ENCODE measurements at places on chromosomes 13 and 19.

DNA sequence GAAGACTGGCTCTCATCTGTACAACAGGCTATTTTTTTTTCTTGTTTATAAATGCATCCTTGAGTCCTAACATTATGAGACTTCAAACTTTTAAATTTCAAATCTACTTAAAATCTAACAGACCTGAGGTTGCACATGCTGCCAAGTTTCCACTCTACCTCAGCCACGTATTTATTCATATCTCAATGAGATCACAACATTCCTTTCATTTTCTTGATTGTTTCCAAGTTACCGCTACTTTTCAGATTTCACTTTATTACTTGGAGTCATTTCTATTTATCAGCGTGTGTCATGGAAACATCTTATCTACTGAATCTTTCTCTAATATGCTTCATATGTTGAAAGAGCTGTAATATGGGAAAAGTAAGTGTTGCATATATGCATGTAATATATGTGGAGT lies 1257.5 kb upstream of the ATXN8OS start:
- no peak for DNase-seq

DNA sequence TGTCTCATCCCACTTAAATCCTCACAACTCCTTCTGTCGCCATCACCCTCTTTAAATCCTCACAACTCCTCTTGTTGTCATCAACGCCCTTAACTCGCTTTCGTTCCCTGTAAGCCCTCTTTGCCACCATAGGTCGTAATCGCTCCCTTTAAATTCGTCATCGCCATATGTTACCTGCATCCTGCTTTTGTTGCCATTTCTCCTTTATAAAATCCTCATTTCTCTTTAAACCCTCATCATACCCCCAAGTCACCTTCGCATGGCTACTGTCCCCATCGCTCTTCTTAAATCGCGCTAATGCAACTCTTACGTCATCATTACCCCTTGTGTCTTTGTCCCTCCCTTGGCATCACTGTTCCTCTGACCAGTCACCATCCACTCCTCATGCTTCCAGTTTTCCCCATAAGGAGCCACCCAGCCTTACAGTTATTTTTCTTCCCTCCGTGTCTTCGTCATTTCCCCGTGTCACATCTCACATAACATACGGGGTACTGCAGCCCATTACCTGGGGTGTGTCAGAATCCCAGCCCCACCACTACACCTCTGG lies 539 bp downstream of the PLD3 start:
- DNase-seq, result no peak

GRCh38 chr13:75782985-75783384 lies 146.9 kb downstream of the LMO7 start:
- DNase-seq, result no peak

- DNase-seq, result no peak
Observed at GRCh38 chr13:43573802-43574514, 212.8 kb downstream of the ENOX1 start.

DNA sequence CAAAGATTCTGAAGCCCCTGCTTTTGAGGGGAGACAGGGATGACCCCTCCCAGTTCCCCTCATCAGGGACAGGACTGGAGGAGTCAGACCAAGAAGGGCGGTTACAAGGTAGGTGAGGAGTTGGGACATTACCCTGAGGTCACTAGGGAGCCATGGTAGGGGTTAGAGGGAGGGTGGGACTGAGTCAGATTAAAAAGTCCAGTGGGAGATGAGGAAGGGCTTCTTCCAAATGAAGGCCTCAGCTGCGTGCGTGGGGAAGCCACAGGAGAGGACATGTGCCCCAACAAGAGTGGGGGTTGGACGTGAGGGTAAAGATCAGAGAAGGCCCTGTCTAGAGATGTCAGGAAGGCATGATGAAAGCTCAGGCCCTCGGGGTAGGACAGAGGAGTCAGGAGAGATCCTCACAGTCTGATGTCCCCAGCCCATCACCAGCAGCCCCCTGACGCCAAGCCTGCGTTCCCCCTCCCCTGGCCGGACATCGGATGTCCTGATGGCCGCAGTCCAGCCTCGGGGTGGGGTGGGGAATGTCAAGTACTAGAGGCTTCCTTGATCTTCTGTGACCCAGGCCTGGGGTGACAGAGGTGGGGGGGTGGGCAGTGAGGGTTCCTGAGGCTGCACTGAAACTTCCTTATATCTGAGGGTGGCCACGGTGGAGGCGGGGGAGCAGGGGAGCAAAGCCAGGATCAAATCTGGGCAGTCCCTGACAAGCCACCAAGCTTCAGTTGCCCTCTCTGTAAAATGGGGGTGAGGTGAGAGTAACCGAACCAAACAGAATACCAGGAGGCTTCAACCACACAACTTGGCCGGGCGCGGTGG lies 6.5 kb upstream of the MFSD12 start:
- no peak for DNase-seq

DNA sequence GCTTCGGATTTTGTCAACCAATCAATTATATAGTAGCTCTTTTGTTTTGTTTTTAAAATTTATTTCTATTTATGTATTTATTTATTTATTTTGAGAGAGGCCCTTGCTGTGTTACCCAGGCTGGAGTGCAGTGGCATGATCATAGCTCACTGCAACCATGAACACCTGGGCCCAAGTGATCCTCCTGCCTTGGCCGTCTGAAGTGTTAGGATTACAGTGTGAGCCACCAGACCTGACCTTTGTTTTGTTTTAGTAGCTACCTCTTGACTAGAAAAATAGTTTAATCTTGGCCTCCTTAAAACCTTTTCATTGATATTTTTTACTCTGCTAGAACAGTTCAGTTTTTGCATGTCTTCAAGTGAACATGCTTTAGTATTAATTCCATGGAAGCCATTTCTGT lies 15.1 kb downstream of the GARRE1 start:
- DNase-seq, result no peak

- DNase-seq, result no peak
Observed at GRCh38 chr13:110802260-110802659, 88.8 kb downstream of the ING1 start.

DNA sequence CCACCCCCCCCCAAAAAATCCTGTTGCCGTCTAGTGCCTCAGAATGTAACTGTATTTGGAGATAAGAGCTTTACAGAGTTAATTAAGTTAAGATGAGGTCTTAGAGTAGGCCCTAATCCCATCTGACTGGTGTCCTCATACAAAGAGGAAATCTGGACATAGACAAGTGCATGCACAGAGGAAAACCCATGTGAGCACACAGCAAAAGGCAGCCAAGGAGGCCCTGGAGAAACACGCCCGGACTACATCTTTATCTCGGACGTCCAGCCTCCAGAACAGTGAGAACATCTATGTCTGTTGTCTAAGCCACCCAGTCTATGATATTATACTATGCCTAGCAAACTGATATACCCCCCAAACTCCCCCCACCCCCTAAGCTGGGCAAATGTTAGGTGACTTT lies 193.8 kb downstream of the KATNAL1 start:
- no peak for DNase-seq

GRCh38 chr19:29672933-29673336 lies 7.7 kb downstream of the PLEKHF1 start:
- peak; percentile 83 for DNase-seq

GRCh38 chr19:20079476-20079875 lies 1.7 kb downstream of the ZNF90 start:
- DNase-seq, result no peak

DNA sequence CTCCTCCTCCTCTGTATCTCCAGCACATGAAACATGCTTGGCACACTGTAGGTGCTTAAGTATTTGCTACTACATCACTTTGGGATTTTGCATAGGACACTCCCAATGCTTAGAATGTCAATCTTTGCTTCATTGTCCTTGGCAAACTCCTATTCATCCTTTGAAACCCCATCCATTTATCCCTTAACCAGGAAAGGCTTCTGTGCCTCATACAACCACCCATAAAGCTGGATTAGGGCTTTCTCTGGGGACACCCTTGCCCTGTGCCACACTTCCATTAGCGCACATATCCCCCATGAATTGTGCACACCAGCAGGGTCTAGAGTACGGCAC lies 5.8 kb upstream of the EPS8L1 start:
- DNase-seq, result no peak

GRCh38 chr19:46193678-46194077 lies 35.9 kb upstream of the IGFL1 start:
- no peak for DNase-seq

DNA sequence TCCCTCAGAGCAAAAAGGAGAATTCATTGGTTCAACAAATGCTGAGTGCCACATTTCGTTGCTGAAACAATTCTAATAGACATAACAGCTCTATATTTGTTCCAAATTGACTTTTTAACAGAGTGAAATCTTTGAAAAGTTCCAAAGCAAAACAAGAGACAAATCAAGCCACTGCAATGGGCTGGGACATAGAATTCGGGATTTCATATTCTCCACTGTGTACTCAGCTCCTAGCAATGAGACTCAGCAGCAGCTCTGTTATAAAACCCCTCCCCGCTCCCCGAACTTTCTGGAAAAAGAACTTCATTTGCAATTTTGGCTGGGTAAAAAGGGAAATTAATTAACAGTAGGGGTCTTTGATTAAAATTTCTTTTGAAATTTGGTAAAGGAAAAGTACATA lies 11.3 kb downstream of the RFX2 start:
- DNase-seq, result no peak

- no peak for DNase-seq
Observed at GRCh38 chr19:50943074-50943828, 9.6 kb downstream of the KLK5 start.

GRCh38 chr13:98083936-98084335 lies 59.0 kb upstream of the FARP1 start:
- DNase-seq, result no peak

DNA sequence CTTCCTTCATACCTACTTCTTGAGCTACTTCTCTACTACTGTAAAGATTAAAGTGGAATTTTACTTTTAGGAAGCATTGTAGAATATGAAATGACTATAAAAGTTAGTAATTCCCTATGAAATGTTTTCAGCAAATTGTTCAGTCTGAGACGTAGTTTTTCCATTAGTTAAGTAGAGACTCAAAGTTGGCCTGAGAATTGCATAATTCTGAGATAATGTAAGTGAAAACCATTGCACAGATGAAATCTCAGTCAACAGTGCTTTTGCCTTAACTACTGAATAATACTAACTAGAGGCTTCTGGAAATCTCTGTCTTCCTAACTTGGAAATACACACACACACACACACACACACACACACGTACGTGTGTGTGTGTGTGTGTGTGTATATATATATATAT lies 125.9 kb downstream of the FGF14 start:
- DNase-seq, result no peak

- DNase-seq, result no peak
Observed at GRCh38 chr19:28429356-28429755, 783.6 kb downstream of the UQCRFS1 start.

GRCh38 chr19:20247016-20247683 lies 80.1 kb downstream of the ZNF486 start:
- DNase-seq, result peak; percentile 24

- DNase-seq, result no peak
Observed at GRCh38 chr19:20164456-20164855, 2.6 kb upstream of the ZNF486 start.

GRCh38 chr19:19347401-19348110 lies 26.9 kb downstream of the MAU2 start:
- DNase-seq, result no peak

GRCh38 chr13:27551562-27551961 lies 68.8 kb downstream of the LNX2 start:
- no peak for DNase-seq

- no peak for DNase-seq
Observed at GRCh38 chr19:45078390-45079062, 534 bp upstream of the GEMIN7 start.

DNA sequence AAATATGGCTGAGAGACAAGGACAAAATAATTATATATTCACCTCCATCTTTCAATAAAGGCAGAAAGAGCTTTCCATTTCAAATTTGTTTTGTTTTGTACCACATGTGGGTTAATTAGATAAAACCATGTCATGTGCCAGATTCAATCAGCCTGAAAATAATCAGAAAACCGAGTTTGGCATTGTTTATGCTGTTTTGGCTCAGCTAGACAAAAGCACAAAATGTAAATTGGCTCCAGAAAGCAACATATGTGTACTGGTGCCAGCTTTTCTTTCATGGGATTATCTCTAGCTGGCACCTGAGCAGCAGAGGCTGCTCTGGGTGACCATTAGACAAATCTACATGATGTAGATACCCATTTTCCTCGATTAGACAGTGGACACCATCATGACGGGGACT lies 9.2 kb upstream of the DNAJC15 start:
- DNase-seq, result no peak

DNA sequence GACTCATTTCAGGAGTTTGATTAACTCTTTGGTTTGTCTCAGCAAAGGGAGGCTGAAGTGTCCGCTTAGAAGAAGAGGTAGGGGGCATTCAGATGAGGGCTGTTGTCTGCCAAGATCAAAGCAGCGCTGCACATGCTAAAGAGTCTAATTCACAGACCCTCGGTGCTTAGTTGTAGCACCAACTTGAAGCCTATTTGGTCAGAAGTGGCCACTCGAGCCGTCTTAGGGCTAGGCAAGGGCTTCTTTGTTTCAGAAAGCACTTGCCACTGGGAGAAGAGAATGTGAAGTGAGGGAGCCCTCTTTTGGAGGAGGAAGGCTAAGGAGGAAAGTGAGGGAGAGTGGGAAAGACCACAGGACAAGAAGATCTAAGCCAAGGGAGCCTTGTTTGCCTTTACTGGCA lies 313.4 kb upstream of the TMTC4 start:
- no peak for DNase-seq

DNA sequence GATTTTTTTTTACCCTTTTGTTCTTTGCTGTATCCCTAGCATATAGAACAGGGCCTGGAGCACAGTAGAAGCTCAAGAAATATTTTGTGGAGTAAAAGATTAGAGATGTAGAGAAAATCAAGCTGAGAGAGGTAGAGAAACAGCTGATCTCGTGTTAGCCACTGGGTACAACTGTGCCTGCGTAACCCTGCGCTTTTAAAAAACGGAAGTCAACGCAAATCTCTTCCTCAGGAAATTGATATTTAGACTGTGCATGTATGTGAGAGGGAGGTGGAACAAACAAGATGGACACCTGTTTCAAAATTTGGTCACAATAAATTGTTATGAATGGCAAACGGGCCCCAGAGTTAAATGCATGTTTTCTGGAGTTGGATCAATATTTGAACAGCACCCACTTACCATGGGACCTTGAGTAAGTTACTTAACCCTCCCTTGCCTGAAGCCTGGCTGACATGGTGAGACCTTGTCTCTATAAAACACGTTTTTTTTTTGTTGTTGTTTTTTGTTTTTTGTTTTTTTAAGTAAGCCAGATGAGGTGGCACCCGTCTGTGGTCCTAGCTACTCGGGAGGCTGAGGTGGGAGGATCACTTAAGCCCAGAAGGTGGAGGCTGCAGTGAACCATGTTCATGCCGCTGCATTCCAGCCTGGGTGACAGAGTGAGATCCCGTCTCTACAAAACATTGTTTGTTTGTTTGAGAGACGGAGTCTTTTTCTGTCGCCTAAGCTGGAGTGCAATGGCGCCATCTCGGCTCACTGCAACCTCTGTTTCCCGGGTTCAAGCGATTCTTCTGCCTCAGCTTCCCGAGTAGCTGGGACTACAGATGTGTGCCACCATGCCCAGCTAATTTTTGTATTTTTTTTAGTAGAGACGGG lies 3.3 kb upstream of the EPOR start:
- DNase-seq, result no peak

DNA sequence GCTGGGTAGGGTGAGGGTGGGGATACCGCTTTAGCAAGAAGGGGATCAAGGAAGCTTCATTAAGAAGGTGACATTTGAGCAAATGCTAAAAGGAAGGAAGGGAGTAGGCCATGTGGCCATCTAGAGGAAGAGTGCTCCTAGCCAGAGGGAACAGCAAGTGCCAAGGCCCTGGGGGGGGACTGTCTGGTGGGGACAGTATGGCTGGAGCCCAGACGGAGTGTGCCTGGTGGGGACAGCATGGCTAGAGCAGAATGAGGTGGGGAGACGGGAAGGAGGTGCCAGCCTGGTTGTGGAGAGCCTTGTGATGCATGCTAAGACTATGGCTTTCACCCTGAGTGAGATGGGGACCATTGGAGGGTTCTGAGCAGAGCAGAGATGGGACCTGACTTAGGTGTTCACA lies 2.1 kb upstream of the TGFB1 start:
- no peak for DNase-seq

Data from stimulated activated CD4-positive, alpha-beta T cell treated with anti-CD3 and anti-CD28 coated beads, Interleukin-2, amount 100 ng/mL, for 24 hours (primary cell).